Chondrocyte (in vitro differentiated cells): ENCODE measurements at places on chromosomes 5 and 9. TPM values are rescaled to one million over a fixed set of nuclear protein-coding genes. Genes with fewer than 3 reads are reported as not detected.

PCYOX1L gene
- total RNA-seq = 7.1 to 11.1 TPM (median 7.3 TPM) in 3 replicates

MLANA gene
- total RNA-seq = not detected in 3 replicates

RNF145 gene
- total RNA-seq = 79.0 to 83.9 TPM (median 82.5 TPM) in 3 replicates

IL5 gene
- not detected in 3 replicates for total RNA-seq

MARCOL gene
- total RNA-seq = not detected in 3 replicates

GRIA1 gene
- total RNA-seq = 0.55 to 13.9 TPM (median 0.77 TPM) in 3 replicates

CARD6 gene
- total RNA-seq = 0.36 to 0.72 TPM (median 0.53 TPM) in 3 replicates

DNA sequence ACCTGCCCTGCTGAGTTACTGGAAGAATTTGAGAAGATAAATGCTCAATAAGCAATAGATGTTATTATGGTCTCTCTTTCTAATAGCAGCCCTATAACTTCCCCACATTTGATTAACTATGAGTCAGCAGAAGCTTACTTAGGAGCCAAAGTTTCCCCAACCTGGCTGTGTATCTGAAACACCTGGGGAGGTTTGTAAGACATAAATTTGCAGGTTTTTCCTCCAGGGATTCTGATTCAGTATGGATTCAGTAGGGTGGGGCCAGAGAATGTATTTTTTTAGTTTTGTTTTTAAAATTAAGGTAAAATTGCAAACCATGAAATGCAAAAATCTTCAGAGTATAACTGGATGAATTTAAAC is 44.9 kb upstream of the GNPDA1 start:
- DNase-seq = no peak

DNA sequence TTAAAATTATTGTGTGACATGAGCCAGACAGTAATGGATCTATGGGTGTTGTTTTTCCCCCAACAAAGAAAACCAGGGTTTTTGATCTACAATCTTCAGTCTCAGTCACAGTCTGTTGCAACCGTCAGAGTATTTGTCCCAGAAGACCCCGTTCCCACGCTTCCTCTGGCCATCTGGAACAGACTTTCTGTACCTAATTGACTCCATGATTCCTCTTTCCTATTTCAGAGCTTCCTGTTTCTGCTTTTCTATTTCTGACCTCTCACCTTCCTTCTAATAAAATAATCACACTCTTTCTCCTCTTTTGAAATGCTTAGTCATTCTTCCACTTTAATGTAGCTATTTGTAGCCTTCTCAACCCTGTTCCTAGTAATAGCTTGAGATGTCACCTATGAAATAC is 1044.8 kb downstream of the DTWD2 start:
- no peak for DNase-seq

DNA sequence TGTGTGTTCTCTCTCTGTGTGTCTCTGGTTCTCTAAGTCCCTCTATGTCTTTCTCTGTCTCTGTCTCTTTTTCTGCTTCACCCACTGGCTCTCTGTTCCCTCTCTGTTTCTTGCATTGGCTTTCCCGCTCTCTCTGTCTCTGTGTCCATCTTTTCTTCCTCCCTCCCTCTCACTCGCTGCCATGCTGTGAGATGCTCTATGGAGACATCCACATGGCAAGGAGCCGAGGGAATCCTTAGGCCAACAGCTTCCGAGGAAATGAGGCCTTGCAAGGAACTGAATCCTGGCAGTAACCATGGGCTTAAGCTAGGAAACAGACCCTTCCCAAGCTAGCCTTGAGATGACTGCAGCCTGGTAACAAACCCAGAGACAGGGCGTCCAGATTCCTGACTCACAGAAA is 117.3 kb downstream of the BRINP1 start:
- no peak for DNase-seq

GRCh38 chr9:128405077-128405779 is 15.4 kb upstream of the CERCAM start:
- DNase-seq = no peak

GRCh38 chr9:121350993-121351561 is 19.0 kb downstream of the STOM start:
- no peak for DNase-seq

DNA sequence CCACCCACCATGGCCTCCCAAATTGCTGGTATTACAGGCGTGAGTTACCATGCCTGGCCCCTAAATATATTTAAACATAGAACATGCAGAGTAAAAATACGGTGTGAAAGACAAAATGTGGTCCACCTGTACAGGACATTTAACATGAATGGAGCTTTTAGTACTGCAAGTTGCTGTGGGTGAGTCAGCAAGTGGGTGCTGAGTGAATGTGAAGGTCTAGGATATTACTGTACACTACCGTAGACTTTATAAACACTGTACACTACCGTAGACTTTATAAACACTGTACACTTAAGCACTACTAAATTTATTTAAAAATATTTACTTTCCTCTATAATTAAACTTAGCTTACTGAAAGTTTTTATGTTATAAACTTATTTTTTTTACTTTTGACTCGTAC is 317.8 kb downstream of the PRDM9 start:
- no peak for DNase-seq

DNA sequence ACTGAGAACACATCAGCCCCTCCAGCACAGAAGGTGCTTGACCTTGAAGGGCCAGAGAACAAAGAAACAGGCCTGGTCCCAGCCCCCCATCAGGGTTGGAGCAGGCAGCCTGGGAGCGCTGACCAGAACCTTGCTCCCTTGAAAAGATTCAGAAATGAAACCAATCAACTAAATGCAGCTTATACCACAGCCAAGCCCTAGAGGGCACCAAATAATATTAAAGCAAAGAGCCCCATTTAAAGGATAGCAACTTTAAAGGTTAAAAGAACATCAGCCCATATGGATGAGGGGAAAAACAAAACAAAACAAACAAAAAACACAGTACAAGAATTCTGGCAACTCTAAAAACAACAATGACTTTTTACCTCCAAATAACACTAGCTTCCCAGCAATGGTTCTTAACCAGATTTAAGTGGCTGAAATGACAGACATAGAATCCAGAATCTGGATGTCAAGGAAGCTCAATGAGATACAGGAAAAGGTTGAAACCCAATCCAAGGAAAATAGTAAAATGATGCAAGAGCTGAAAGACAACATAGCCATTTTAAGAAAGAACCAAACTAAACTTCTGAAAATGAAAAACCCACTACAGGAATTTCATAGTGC is 471.9 kb downstream of the MTRR start:
- no peak for DNase-seq

DNA sequence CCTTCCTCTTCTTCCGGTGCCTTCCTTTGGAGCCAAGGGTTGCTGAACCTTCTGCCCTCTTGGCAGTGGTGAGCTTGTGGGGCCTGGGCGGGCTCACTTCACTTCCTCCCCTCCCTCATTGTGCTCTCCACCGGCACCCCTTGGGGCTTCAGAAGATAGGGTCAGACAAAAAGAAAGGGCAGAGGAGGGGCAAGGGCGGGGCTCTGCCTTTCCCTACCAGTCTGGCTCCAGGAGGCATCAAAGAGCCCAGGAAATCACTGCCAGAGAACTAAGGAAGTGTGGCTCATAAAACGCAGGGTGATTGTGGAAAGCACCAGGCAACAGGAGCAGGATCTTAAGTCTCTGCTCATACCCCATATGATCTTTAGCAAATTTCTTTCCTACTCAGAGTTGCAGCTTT is 34.8 kb downstream of the ACOT12 start:
- no peak for DNase-seq

DNA sequence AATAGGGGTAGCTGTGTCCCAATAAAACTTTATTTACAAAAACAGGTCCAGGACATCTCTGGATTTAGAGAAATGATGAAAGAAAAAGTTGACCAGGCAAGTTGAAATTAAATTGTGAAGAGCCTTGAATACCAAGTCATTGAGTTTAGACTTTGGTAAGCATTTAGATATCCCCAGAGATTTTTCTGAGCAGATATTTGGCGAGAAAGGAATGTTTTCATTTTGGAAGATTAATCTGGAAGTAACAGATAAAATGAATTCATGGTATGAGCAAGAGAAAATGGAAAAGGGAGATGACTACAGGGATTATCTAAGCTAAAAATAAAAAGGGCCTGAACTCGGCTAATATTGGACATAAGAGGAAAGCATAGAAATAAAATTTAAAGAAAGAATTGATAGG is 157.6 kb downstream of the ACTL7B start:
- DNase-seq = no peak

GRCh38 chr9:34809504-34810186 is 99.7 kb upstream of the CCL21 start:
- DNase-seq = no peak

DNA sequence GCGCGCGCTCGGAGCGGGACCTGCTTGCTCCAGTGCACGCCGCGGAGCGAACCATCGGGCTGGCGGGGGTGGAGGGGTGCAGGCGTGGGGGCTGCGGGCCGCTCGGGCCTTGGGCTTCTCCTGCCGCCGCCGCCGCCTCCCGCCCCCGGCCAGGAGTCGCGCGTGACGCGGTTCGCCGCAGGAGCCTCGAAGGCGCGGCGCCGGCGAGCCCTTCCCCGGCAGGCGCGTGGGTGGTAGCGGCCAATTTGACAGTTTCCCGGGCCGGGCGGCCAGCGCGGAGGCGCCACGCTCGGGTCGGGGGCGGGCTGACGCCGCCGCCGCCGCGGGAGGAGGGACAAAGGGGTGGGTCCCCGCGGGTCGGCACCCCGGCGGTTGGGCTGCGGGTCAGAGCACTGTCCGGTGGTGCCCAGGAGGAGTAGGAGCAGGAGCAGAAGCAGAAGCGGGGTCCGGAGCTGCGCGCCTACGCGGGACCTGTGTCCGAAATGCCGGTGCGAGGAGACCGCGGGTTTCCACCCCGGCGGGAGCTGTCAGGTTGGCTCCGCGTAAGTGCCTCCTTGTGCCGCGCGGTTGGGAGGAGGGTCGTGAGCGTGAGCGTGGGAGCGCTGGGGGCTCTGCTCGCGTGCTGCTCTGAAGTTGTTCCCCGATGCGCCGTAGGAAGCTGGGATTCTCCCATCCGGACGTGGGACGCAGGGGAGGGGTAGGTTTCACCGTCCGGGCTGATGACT is at the start of gene TJP2:
Gene TJP2, plus strand, starts transcription at position 387 of the 725 bp plus-strand sequence. Its CDS starts 96 bp downstream, at position 483.
- peak; percentile 94 for DNase-seq

DNA sequence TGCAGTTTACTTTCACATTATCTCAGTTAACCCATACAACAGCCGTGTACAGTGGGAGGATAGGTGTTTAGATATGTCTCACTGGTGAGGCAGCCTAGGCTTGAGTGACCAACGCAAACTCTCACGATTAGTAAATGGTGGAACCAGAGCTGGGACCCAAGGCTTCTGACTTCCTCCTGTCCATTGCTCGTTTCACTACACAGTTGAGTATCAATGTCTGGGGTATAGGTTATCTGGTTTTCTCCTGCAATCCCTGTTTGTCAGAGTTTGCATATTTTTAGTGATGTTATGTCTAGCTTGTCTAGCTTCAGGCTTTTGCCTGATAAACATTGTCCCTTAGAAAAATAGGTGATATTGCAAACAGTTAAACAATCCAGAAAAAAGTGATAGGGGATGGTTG is 62.6 kb downstream of the NUP214 start:
- no peak for DNase-seq

GRCh38 chr5:88660264-88660946 is 222.6 kb downstream of the MEF2C start:
- DNase-seq = no peak

DNA sequence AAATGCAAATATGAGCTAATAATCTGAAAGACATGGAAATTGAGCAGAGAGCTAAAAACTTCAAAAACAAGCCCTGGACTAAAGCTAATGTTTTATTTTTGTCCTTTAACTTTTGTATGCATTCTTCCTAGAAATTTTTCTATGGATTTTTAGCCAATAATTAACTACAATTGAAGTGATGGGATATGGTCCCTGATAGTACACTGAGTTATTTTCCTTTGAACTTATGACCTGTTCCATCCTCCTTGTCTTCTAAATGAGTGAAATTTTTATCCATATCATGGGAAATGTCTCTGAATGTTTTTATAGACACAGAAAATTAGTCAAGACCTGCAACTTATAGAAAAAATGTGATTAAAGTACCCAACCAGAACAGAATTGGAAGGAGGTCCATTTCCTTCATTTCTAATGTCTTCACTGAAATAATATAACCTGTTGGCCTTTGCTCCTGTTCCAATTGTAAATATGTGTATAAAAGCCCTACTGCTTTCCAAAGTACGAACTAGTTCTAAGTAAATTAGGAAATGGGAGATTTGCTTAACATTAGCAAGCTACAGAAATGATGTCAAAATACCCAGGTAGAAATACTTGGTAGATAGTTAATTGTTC is 11.3 kb upstream of the ERAP2 start:
- DNase-seq = no peak

DNA sequence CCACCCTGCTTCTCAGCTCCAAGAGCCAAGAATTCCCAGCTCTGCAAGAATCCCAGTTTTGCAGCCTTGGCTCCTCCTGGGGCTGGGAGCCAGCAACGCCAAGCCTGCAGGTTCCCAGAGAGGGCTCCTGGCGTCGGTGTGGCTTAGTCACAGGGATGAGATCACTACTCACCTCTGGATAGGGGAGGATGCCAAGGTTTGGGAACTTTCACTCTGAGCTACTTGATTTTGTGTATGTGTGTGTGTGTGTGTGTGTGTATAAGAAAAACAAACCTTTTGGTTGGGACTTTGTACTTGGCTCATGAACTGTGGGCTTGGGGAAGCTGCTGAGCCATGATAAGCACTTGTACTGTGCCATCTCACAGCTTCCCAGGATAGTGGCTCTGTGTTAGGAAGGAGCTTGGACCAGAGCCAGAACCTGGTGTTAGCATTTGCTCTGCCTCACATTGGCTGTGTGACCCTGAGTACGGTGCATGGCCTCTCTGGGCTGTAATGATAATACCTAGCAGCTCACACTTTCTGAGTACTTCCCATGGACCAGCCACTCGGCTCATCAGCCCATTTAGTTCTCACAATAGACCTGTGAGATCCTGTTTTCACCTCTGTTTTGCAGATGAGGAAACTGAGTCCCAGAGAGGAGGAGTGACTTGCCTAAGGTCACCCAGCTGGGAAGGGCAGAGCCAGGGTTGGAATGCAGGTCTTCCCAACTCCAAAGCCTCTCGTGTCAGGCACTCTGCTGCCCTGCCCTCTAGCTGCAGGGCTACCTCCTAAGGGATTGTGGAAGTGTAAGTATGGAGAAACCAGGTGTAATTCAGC is 41.4 kb upstream of the DAB2IP start:
- no peak for DNase-seq

DNA sequence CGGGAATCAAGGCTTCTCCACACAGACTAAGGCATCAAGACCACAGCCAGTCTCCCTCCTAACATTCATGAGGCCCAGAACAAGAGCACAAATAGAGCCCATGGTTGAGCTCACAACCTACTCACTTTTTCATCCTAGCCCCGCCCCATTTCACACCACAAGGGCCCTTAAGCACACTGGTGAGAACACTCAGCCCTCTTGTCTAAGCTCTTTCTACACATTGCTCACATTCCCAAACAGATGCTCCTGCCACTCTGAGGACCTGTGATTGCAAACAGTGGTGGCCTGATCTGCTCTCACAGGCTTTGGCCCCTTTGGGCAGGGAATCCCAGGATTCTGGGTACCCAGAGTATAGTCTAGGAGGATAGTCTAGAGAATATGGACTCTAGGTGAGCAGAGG is 54.0 kb downstream of the FEM1C start:
- no peak for DNase-seq

- DNase-seq = no peak
Measured at GRCh38 chr5:108919591-108920326, 172.1 kb downstream of the FER start.

DNA sequence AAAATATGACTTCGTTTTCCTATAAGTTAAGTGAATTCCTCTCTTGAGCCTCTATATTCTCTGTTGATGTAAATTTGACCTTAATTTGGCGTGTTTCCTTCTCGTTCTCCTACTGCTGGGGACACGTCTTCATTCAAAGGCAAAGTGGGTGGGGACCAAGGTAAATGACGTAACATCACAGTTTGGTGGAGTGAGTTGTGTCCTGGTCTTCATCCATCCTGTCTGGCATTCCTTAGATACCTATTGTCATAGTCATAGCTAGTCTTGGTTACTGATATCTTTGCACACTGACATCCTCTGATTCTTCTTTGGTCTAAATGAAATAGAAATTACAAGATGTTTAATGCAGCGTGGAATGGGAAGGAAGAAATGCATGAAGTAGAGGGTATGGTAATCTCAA is 108.5 kb downstream of the NNT start:
- DNase-seq = no peak
